Osteoblast (primary cell): ENCODE measurements at places on chromosomes 11 and 22. TPM values are rescaled to one million over a fixed set of nuclear protein-coding genes. Genes with fewer than 3 reads are reported as not detected.

Gene IGSF22
- total RNA-seq = not detected in 2 replicates

DNA sequence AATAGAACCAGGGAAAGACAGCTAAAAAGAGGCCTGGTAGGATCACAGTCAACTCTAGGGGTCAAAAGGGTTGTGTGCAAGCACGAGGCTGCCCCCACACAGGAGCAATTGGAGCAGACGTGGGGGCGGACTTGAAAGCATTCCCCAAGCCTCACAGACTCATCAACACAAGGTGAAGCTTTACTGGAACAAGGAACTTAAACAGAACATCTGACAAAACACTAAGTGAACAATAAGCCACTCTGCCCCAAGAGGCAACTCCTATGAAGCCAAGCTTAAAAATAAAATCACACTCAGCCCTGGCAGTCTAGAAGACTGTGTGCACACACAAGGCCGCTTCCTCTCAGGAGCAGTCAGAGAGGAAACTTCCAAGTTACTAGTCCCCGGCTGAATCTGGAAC, 32.2 kb upstream of the TEAD1 start:
- DNase-seq = no peak

GRCh38 chr11:108596701-108597100, 3.1 kb upstream of the EXPH5 start:
- no peak for DNase-seq

- DNase-seq = no peak
Measured at GRCh38 chr11:7436657-7437056, 48.6 kb upstream of the OLFML1 start.

GRCh38 chr11:46529095-46529905, 64.5 kb downstream of the AMBRA1 start:
- peak; percentile 88 for DNase-seq

- DNase-seq = peak; percentile 45
Measured at GRCh38 chr11:73551677-73552076, 46.2 kb downstream of the FAM168A start.

DNA sequence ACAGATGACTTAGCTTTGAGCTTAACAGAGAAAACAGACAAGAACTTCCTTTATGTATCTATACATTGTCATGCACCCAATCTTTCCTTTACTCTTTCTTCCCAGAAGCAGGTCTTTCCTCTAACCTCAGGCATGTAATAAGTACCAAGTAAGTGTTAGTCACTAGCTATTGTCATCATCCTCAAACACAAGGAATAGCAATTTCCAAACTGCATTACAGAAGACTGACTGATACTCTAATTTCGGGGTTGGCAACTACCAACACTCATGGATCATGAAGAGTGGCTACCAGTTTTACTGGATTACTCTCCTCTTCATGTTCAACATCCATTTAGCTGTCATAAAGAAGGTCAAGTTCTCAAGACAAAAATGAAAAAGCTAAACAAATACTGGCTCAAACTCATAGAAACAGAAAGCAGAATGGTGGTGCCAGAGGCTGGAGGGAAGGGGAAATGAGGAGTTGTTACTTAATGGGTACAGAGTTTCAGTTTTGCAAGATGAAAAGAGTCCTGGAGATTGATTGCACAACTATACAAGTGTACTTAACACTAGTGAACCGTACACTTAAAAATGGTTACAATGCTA, 111.6 kb downstream of the SIK3 start:
- DNase-seq = peak; percentile 87

Gene PGR
- total RNA-seq = under 0.01 and 0.29 TPM in 2 replicates

- no peak for DNase-seq
Measured at GRCh38 chr22:39229075-39229474, 15.7 kb downstream of the PDGFB start.

GRCh38 chr11:108115500-108116140, 5.7 kb upstream of the ACAT1 start:
- DNase-seq = peak; percentile 84

GRCh38 chr11:119530509-119530908, 107.5 kb upstream of the THY1 start:
- DNase-seq = no peak

Gene OR4C45
- not detected in 2 replicates for total RNA-seq

DNA sequence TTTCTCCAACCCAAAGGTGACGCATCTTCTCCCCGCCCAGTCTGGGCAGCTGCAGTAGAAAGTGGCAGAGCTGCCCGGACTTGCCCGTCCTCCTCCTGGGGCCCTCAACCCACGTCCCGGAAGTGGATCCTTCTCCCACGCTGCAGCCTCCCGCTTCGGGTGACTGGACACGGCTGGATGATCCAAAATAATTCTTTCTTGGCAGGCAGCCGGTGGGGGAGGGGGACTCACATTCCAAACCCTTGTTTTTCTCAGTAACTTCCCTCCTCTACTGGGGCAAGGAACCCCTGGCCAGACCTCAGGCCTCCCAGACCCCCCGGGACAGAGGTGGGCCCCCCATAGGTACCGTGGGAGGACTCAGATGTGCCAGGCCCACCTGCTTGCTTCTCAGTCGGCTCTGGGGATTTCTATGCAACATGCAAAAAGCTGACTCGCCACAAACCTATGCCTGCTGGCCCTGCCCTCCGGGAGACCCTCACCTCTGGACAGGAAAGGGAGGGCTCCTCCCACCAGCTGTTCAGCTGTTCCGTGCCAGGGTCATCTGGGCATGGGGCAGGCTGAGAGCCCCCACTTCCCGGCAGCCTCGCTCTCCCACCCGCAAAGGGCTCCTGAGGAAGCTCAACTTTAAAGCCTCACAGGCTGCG, 1.4 kb downstream of the PLXNB2 start:
- peak; percentile 100 for DNase-seq

Gene CATSPERZ
- 0.29 TPM in 1 of 2 replicates, not detected in the other for total RNA-seq

Gene SEC14L6
- not detected in 2 replicates for total RNA-seq

Gene APOL5
- not detected in 2 replicates for total RNA-seq

- peak; percentile 42 for DNase-seq
Measured at GRCh38 chr11:117394221-117394925, 66.7 kb downstream of the CEP164 start.

- no peak for DNase-seq
Measured at GRCh38 chr11:6110011-6110410, 2.5 kb downstream of the OR56B4 start.

Gene TKFC
- total RNA-seq = 21.8 and 30.0 TPM in 2 replicates

Gene CAPN1
- total RNA-seq = 102 and 116 TPM in 2 replicates

Gene MS4A12
- not detected in 2 replicates for total RNA-seq

DNA sequence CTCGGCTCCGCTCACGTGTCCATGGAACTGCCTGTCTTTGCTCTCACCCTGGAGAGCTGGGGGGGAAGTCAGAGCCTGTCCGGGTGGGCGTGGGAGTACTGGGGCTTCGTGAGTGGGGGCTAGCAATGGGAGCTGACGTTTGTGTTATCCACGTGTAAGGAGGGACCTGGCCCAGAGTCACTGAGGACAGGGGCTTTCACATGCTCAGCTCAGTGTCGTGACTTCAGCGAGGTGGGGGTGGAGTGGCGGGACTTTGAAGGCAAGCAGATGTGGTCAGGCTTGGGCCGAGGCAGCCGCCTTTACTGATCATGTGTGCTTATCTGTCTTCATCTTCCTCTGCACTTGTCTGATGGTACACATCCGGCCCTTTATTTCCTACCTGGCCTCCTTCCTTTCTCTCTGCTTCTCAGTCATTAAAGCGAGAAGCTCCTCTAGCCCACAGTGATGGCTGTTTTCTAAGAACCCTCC, 113.1 kb upstream of the NNMT start:
- no peak for DNase-seq

DNA sequence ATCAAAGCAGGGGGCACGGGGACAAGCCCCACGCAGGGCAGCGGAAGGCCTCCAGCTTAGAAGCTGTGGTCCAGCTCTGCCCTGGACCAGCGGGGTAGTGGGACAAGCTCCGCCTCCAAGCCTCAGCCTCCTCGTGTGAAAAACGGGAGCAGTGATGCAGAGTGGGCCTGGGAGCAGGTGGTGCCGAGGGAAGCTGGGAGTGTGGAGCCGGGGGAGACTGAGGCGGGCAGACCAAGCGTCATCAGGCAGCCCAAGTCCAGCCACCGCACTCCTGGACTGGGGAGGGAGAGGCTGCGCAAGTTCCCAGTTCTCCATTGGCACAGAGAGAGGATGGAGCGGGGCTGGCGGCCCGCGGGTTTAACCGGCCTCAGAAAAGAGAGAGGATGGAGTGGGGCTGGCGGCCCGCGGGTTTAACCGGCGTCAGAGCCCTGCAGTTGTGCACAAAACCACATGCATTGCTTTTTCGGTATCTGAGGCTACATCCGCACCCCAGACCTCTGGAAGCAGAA, 68.1 kb upstream of the PHF21B start:
- DNase-seq = peak; percentile 73

Gene LINC01488
- total RNA-seq = not detected in 2 replicates

DNA sequence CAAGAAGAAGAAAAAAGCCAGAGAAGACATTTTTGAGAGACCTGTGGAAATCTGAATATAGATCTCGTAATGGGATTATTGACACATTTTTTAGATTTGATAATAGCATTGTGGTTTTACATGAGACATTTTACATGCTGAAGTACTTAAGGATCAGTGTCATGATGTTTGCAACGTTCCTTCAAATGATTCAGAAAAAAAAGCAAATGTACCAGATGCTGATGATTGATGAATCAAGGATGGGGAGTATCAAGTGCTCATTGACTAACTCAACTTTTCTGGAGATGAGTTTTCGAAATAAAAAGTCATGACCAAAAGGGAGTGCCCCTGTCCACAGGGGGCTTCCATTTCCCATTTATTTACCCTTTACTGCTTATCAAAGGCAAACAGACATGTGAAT, 207.0 kb upstream of the SORL1-AS1 start:
- no peak for DNase-seq

DNA sequence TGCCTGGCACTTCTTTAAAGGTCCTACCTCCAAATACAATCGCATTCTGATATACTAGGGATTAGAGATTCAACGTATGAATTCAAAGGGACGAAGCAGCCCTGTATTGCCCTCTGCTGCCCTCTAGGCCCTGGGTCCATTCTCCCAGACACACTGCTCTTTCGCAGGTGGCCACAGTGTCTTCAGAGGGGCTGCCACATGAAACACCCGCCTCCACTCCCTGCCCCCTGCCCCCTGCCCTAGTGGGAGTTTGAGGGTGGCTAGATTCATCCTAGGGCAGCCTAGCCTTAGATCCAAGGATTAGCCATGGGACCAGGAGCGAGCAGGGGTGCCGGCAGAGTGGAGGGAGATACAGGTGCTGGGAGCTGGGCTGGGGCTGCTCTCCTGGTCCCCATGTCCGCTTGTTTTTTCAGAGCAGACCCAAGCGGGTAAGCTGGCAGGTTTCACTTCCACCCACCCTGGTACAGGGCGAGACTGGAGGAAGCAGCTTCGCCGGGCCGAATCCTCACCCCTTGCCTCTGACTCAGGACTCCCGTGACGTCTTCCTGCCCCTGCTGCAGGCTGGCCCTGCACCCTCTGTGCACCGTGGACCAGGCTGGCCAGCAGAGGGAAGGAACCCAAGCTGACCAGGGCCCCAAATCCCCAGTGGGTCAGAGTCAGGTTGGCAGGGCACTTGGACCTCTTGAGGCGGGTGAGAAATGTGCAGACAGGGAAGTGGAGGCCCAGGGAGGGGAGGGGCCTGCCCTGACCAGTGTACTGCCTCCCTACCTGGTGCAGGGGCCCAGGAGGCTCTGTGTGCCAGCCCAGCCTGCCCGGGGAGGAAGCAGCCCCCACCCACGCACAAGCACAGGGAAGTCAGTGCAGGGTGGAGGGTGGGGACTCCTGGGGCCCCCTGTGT, 28.4 kb upstream of the HMOX1 start:
- peak; percentile 85 for DNase-seq

DNA sequence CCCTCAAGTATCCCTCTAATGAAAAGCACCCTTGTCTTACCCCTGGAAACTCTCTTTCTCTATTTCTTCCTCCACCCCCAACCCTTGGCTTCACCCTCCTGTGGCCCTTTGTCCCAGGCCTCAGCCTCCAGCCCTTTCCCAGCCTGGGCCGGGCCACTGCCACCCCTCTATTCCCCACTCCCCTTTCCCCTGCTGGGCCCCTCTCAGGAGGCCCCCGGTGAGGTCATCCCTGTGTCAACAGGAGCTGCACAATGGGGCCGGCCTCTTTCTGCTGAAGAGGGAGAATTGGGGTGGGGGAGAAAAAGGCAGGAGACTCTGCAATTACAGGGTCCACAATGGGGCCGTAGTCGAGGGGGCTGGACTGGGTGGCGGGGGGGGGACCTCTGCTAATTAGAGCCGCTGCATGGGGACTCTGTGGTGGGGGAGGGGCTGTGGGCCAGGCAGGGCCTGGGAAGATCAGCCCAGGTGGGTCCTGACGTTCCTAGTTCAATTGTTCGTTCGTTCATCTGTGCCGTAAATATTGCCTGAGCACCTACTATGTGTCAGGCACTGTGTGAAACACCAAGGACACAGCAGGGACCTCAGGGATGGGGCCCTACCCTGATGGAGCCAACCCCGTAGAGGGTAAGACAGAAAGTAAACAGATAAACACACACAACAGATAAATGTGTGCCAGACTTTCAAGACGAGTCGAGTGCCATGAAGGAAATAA, 18.5 kb upstream of the MPPED1 start:
- peak; percentile 14 for DNase-seq

GRCh38 chr22:46626911-46627805, 7.0 kb downstream of the GRAMD4 start:
- peak; percentile 71 for DNase-seq

GRCh38 chr11:26186389-26186788, 145.5 kb upstream of the ANO3 start:
- no peak for DNase-seq

Gene MED15
- 36.9 and 49.8 TPM in 2 replicates for total RNA-seq

Gene IFITM10
- total RNA-seq = 15.0 and 18.1 TPM in 2 replicates

Gene GSTT2B
- 2.4 and 13.8 TPM in 2 replicates for total RNA-seq
